Colonic mucosa (tissue), 4 donors: ENCODE measurements at places on chromosomes 13 and 19.

- no peak overlapping the region for H3K4me3 ChIP-seq
- DNase-seq, result no peak
- no peaks in the 10 kb centered on the region for H3K27me3 ChIP-seq
Observed at GRCh38 chr13:27034678-27035111, 136.9 kb downstream of the USP12 start.

- no peak overlapping the region for H3K27ac ChIP-seq
- H3K36me3 ChIP-seq, result no peaks in the 10 kb centered on the region
- no peaks in the 10 kb centered on the region for H3K27me3 ChIP-seq
- no peaks in the 10 kb centered on the region for H3K4me1 ChIP-seq
Observed at GRCh38 chr13:46476174-46476573, 76.8 kb upstream of the LRCH1 start.

- no peaks in the 10 kb centered on the region for H3K36me3 ChIP-seq
- no peak overlapping the region for H3K4me3 ChIP-seq
- DNase-seq, result no peak
- H3K27ac ChIP-seq, result no peak overlapping the region
- no peaks in the 10 kb centered on the region for H3K27me3 ChIP-seq
- H3K4me1 ChIP-seq, result no peaks in the 10 kb centered on the region
Observed at GRCh38 chr13:47865883-47866282, 135.2 kb downstream of the SUCLA2 start.

DNA sequence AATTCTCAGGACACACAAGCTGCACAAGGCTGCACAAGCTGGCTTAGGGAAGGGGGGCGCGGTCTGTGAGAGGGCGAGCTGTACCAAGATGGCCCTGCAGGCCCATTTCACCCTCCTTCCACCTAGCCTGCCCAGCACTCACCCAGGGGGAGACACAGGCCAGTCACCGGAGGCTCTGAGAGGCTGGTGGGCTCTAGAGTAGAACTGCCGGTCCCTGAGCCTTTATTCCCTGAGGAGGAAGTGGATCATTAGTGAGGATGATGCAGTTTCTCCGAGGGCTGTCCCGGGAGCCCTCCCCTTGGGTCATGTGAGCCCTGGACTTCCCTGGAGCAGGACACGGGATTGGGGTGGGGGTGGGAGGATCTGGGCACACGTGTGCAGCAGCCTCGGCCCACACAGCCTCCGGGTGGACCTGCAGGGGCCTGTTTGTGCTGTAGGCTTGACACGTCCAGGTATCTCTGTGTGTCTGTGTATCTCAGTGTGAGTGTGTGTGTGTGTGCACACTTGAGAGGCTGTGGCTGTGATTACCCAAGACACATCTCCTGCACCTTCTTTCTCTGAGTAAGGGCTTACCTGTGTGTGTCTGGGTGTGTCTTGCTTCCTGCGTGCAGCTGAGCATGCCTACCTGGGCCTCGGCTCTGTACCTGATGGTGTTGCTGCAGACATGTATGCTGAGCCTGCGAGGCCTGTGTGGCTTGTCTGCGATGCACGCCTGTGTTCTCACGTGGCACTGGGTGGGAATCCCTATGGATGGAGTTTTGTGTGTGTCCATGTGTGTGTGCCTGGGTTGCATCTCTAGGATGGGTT is at the start of gene ACP5:
TSS of gene ACP5 (minus strand) at position 195 of the 807 bp plus-strand sequence. CDS start 328 bp downstream, outside the sequence.
- no peaks in the 10 kb centered on the region for H3K36me3 ChIP-seq
- peak within 1 kb of the TSS; percentile 30 for H3K27ac ChIP-seq
- peaks cover 3% of the 10 kb centered on the region for H3K27me3 ChIP-seq
- H3K4me3 ChIP-seq, result peak within 1 kb of the TSS; percentile 43

GRCh38 chr19:6754136-6754535 is 13.1 kb downstream of the SH2D3A start:
- peak overlapping the region; percentile 88 for H3K27ac ChIP-seq
- no peaks in the 10 kb centered on the region for H3K36me3 ChIP-seq
- no peaks in the 10 kb centered on the region for H3K4me1 ChIP-seq
- no peaks in the 10 kb centered on the region for H3K27me3 ChIP-seq
- no peak for DNase-seq
- no peak overlapping the region for H3K4me3 ChIP-seq

DNA sequence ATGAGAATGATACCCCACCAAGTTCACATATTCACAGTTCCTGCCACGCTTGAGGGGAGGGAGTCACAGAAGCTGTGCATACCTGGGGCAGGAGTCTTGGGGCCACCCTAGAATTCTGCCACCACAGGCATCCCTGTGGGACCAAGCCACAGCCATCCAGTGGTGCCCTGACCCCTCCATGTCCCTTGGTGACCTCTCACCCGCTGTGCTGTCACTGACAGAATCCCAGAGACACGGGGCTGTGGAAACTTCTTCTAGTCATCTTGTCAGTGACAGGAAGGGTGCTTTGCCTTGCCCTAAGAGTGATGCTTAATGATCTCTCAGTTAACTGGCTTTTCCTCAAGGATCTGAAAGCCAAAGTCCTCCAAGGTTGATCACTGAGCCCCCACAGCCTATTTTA is 58.4 kb upstream of the UQCRFS1 start:
- DNase-seq, result no peak
- H3K27me3 ChIP-seq, result no peaks in the 10 kb centered on the region
- H3K27ac ChIP-seq, result no peak overlapping the region
- no peaks in the 10 kb centered on the region for H3K36me3 ChIP-seq

DNA sequence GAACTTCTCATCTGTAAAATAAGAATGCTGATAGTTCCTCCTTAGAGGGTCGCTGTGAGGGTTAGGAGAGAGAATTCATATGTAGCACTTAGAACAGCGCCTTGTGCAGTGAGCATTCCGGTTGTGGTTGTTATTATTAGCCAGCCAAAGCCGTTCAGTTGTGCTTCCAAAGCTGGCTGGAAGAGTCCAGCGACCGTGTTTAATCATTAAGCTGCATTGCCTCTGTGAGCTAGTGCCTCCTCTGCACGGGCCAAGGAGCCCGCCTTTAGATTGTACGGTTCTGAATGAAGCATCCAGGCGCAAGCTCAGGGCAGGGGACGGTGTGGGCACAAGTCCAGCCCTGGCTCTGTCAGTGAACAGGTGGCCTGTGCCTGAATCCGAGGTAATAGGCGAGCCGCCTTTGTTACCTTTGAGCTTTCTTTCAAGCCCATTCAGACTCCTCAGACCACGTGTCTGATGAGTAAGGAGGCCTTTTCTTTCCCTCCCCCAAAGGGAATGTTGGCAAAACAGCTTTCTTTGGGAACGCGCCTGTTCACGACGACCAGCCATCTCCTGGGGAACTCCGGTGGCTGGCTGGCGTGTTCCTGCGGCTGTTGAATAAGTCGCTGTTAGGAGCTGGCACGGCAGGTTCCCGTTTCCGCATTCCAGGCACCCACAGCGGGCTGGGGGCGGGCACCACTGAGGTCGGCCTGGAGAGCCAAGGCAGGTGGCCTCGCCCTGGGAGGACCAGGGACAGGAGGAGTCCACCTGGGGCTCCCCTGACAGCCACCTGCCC is 25.1 kb downstream of the SIPA1L3 start:
- H3K36me3 ChIP-seq, result no peaks in the 10 kb centered on the region
- peak; percentile 89 for DNase-seq
- peak overlapping the region; percentile 88 for H3K27ac ChIP-seq
- peak overlapping the region; percentile 23 for H3K4me3 ChIP-seq
- H3K27me3 ChIP-seq, result no peaks in the 10 kb centered on the region

DNA sequence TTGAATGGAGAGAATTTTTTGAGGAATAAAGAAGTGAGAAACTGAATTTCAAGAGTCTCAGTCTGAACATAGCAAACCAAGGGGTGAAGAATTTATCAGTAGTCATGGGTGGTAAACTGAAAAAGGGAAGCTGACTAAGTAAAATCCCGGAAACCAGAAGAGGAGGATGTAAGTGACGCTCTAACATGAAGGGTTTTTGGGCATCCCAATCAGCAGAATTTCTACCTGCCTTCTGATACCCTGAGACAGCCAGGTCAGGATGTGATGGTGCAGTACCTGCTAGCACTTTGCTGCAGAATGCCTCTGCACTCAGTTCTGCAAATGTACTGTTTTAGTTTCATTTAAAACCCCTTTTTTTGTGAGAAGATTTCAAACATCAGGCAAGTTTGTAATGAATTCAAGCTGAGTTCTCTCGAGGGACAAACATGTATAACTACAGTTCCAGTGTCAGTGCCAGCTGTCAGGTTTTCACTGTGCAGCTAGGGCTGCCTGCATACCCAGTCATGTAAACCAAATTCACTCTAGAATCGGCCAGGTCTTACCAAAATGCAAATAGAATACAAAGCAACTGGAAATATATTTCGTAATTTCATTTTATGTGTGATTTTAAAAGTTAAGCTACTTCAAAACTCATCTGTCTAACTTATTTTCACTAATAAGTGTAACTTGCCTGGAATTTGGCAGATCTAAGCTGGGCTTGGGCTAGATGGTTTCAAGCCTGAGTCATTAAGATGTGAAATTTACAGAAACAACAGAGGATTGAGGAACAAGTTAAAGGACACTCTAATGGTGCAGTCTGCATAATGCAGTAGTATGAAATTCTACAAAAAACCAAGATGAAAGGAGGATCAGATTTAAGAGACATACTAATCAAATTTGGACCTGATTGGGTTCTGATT is 13.8 kb downstream of the METTL21C start:
- H3K36me3 ChIP-seq, result peaks cover 4% of the 10 kb centered on the region
- H3K4me3 ChIP-seq, result no peak overlapping the region
- DNase-seq, result no peak
- no peaks in the 10 kb centered on the region for H3K27me3 ChIP-seq

GRCh38 chr13:39565036-39565949 is 37.7 kb downstream of the LHFPL6 start:
- H3K36me3 ChIP-seq, result no peaks in the 10 kb centered on the region
- no peak for DNase-seq
- H3K27ac ChIP-seq, result no peak overlapping the region
- H3K4me3 ChIP-seq, result no peak overlapping the region

GRCh38 chr19:41220811-41221210 is 1.8 kb downstream of the AXL start:
- peaks cover 4% of the 10 kb centered on the region for H3K27me3 ChIP-seq
- DNase-seq, result no peak
- peak overlapping the region; percentile 37 for H3K4me3 ChIP-seq
- H3K27ac ChIP-seq, result peak overlapping the region; percentile 77
- no peaks in the 10 kb centered on the region for H3K4me1 ChIP-seq

DNA sequence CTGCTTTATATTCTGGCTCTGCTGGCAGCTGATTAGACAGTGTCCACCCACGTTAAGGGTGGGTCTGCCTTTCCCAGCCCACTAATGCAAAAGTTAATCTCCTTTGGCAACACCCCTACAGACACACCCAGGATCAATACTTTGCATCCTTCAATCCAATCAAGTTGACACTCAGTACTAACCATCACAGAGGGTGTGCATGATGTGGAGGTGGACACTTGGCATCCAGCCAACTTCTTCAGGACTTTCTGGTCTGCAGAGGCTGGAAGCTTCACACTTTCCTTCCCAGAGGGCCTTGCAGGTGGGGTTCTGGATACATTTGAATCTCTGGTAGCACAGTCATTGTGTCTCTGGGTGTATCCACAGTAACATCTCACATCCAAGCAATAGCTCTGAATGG is 18.9 kb upstream of the IGFL1 start:
- no peak overlapping the region for H3K27ac ChIP-seq
- H3K4me1 ChIP-seq, result no peaks in the 10 kb centered on the region
- H3K36me3 ChIP-seq, result no peaks in the 10 kb centered on the region

DNA sequence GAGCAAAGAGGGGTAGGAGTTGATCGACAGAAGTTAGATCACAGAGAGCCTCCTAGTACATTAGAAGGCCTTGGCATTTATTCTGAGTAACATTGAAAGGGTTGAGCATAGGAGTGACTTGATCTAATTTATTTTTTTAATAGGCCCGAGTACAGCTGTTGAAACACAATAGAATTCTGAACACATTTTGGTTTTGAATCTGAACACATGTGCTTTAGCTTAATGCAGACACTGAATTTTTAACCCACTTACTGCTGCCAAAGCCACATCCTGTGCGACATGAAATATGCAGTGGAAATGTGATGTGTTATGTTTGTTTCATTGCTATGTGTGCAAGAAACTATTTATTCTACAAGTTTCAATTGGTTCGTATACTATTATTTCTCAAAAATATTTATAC is 1505.9 kb downstream of the PCDH9 start:
- H3K4me1 ChIP-seq, result no peaks in the 10 kb centered on the region
- no peaks in the 10 kb centered on the region for H3K27me3 ChIP-seq
- H3K4me3 ChIP-seq, result no peak overlapping the region
- H3K27ac ChIP-seq, result no peak overlapping the region

- H3K27me3 ChIP-seq, result no peaks in the 10 kb centered on the region
- no peak overlapping the region for H3K4me3 ChIP-seq
- peaks cover 7% of the 10 kb centered on the region for H3K36me3 ChIP-seq
Observed at GRCh38 chr19:14699641-14700040, 9.8 kb downstream of the ZNF333 start.

DNA sequence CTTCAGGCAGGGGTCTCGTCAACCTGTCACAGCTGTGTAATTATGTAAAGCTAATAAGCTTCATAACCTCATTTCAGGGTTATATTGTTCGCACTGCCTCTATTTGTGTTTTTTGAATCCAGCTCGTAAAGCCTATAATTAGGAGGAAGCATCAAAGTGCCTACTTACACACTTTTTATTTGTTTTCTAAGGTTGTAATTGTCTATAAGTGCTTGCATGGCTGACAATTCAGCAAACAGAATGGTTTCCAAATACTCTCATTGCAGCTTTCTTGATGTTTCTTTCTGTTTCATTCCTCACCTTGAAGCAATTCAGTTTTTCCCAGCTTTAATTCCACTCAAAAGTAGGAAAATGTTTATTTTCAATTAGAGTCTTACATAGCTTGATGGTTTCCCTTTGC is 336.3 kb downstream of the HS6ST3 start:
- no peak overlapping the region for H3K27ac ChIP-seq
- H3K27me3 ChIP-seq, result no peaks in the 10 kb centered on the region
- H3K4me1 ChIP-seq, result no peaks in the 10 kb centered on the region
- no peak for DNase-seq
- H3K4me3 ChIP-seq, result no peak overlapping the region
- H3K36me3 ChIP-seq, result no peaks in the 10 kb centered on the region

DNA sequence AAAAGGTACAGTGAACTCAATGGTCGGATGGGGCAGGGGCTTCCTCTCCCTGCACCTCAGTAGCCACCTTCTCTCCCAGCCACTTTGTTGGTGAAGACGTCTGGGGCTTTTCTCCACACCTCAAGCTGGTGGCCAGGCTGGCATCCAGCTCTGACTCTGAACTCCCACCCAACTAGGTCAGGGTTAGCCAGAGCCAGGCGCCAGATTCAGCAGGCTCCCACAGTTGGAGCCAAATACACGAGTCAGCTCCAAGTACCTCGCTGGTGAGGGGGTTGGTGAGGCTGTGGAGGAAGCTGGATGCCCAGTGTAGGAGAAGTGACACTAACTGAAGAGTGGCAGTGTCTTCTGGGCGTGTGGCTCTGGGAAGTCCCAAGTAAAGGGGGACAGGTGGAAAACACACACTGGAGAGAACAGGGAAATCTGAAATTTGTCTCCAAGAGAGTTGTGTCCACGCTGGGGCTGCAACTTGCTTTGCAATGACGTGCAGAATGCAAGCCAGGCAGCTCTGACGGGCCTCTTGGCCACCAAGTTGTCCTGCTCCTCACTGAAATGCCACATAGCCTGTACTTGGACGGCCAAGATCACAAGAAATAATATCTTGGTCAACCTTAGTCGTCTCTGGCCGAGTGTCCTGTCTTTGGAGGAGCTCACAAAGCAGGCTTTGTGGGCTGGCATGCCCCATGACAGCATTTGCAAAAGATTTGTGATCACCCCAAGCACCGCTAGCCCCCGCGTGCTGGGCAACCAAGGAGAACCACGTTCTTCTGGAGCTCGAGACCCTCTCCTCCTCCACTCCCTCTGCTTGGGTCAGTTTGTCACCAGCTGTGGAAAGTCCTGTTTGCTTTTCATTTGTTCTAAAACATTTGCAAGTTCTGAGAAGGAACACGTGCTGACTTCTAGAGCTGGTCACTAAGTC is 18.1 kb downstream of the SLC7A1 start:
- H3K27ac ChIP-seq, result no peak overlapping the region
- no peak overlapping the region for H3K4me3 ChIP-seq
- H3K36me3 ChIP-seq, result no peaks in the 10 kb centered on the region
